ENCODE measurements at places on chromosomes 2 and 18.

GRCh38 chr2:216681683-216682082 lies 13.7 kb downstream of the IGFBP5 start:
- no peak for DNase-seq

GRCh38 chr2:63737081-63737751 lies 104.5 kb upstream of the UGP2 start:
- DNase-seq, result no peak

DNA sequence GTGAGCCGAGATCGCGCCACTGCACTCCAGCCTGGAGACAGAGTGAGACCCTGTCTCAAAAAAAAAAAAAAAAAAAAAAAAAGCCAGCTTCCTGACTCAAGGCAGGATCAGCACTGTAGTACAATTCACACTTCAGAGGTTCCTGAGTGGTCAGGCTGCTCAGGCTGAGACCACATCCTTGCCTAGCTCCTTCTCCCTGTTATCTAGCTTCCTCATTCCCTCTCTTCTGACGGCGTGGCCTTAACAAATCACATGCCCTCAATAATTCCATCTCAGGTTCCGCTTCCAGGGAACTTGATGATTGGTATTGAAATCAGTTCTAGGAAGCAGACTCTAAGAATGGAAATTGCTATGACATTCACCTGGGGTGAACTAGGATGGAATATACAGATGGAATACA lies 29.8 kb upstream of the KDM3A start:
- no peak for DNase-seq

DNA sequence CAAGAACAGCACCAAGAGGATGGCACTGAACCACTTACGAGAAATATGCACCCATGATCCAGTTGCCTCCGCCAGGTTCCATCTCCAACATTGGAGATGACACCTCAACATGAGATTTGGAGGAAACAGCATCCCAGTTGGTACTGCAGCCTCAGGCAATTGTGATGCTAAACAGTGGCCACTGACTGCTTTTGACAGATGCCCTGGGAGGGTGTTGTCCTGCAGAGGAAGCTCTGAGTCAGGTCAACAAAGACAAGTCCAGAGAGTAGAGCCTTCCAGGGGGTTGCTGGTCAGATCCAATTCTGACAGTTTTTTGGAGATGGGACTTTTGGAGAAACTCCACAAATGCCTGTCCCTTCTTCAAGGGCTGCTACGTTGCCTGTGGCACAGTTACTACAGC lies 82.4 kb downstream of the SNTG2 start:
- DNase-seq, result no peak

DNA sequence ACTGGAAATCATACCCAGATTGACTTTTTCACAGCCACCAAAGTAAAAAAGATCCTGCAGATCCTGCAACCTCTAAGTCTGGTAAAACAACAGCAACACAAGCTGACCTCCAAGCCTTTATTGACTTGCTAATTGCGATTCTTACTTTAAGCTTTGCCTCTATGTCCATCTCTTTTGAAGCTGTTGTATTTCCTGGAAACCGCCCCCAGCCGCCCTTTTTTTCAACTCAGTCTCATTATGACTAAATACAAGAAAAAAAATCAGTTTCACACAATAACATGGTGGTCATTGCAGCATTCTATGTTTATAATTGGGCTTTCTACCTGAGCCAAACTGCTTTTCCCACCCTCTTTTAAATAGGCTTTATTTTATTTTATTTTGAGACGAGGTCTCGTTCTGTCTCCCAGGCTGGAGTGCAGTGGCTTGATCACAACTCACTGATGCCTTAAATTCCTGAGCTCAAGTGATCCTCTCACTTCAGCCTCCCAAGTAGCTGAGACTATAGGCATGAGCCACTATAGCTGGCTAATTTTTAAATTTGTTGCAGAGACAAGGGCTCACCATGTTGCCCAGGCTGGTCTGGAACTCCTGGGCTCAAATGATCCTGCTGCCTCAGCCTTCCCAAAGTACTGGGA lies 76.2 kb downstream of the MOGAT1 start:
- no peak for DNase-seq

GRCh38 chr2:69083235-69083748 lies 70.3 kb downstream of the ANTXR1 start:
- DNase-seq, result no peak
